ENCODE measurements at places on chromosomes 3 and 15. TPM values are rescaled to one million over a fixed set of nuclear protein-coding genes. Genes with fewer than 3 reads are reported as not detected.

DNA sequence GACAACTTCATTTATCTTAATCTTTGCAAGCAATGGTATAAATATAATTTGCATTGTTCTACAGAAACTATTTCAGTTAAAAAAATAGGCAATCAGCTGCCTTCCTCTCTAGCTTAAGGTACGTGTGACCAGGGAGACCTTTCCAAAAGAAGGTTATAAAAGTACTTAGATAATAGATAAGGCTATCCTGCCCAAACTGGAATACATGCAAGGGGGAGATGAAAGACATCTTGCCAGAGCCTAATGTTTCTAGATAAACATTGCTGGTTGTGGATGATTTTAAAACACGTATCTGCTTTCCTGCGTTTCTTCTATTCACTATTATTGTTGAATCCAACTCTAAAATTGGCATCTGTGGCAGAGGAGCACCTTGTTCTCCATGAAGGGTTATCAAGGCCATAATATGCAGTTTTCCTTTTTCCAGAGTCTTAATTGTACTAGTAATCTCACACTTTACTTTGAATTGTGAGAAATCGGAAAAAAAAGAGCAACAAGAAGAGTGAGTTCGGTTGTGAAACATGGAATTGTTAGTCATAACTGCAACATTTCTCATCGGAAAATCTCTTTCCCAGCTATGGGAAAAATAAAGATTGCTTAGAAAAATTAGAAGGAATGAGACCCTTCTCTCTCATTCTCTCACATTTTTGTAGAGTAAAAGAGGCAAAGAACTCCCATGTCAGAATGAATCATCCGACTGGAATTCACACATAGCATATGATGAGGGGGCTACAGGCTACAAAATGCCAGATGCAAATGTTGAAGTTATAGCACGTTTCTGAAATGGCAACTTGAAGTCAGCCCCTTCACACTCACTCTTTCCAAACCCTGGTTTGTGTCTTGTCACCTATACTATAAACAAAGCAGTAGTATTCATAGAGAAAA is 936.1 kb upstream of the NR2F2 start:
- no peaks in the 10 kb centered on the region for H3K4me1 ChIP-seq
- no peaks in the 10 kb centered on the region for H3K36me3 ChIP-seq
- DNase-seq = no peak
- peak overlapping the region; percentile 91 for H3K27ac ChIP-seq
- H3K4me3 ChIP-seq = no peak overlapping the region

DNA sequence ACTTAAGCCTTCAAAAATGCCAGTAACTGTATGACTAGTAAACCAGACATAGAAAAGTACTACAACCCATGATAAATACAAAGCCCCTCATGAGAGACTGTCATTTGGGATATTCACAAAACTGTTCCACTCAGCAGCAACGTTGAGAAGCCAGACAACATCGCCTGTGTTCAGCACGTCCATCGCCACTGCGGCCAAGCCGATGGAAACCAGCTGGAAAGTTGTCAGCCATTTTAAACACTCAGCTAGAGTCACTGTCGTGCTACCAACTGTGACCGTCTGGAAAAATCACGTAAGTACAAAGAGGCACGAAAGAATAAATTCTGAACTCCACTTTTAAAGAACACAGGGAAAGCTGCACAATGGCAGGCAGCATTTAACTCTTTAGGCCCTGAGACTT is 340.7 kb upstream of the WNT5A start:
- peaks cover 7% of the 10 kb centered on the region for H3K4me1 ChIP-seq
- DNase-seq = peak; percentile 28
- H3K27me3 ChIP-seq = no peaks in the 10 kb centered on the region
- H3K36me3 ChIP-seq = no peaks in the 10 kb centered on the region
- H3K4me3 ChIP-seq = no peak overlapping the region
- no peak overlapping the region for H3K27ac ChIP-seq

- H3K36me3 ChIP-seq = peaks cover 30% of the 10 kb centered on the region
- no peak overlapping the region for H3K4me3 ChIP-seq
- peak overlapping the region; percentile 61 for H3K27ac ChIP-seq
- H3K27me3 ChIP-seq = peaks cover 49% of the 10 kb centered on the region
Observed at GRCh38 chr15:89412905-89413411, 78.3 kb upstream of the POLG start.

- no peaks in the 10 kb centered on the region for H3K4me1 ChIP-seq
- no peak overlapping the region for H3K4me3 ChIP-seq
- H3K27me3 ChIP-seq = no peaks in the 10 kb centered on the region
- no peaks in the 10 kb centered on the region for H3K36me3 ChIP-seq
Observed at GRCh38 chr3:173138026-173138425, 3.0 kb downstream of the SPATA16 start.

- H3K27me3 ChIP-seq = no peaks in the 10 kb centered on the region
- H3K4me3 ChIP-seq = no peak overlapping the region
- peaks cover 3% of the 10 kb centered on the region for H3K4me1 ChIP-seq
- DNase-seq = no peak
Observed at GRCh38 chr3:196737655-196738054, 2.0 kb upstream of the PAK2 start.

- H3K27ac ChIP-seq = no peak overlapping the region
- no peaks in the 10 kb centered on the region for H3K36me3 ChIP-seq
- H3K4me1 ChIP-seq = no peaks in the 10 kb centered on the region
- no peak overlapping the region for H3K4me3 ChIP-seq
Observed at GRCh38 chr15:55942332-55942731, 51.1 kb downstream of the NEDD4 start.

GRCh38 chr3:58066842-58067241 is 58.6 kb downstream of the FLNB start:
- no peak overlapping the region for H3K4me3 ChIP-seq
- H3K27me3 ChIP-seq = no peaks in the 10 kb centered on the region
- peaks cover 39% of the 10 kb centered on the region for H3K4me1 ChIP-seq
- no peak overlapping the region for H3K27ac ChIP-seq
- no peak for DNase-seq

Gene LDHAL6B
- not detected for total RNA-seq

Gene CNTN6
- total RNA-seq = 9.6 TPM

Gene CFAP91
- 8.8 TPM for total RNA-seq

Gene GTF2A2
- total RNA-seq = 53.9 TPM

All from spinal cord (tissue), 10 donors.